Stimulated activated CD4-positive, alpha-beta T cell treated with anti-CD3 and anti-CD28 coated beads, Interleukin-2, amount 100 ng/mL, for 48 hours (primary cell): ENCODE measurements at places on chromosomes 3 and 15.

DNA sequence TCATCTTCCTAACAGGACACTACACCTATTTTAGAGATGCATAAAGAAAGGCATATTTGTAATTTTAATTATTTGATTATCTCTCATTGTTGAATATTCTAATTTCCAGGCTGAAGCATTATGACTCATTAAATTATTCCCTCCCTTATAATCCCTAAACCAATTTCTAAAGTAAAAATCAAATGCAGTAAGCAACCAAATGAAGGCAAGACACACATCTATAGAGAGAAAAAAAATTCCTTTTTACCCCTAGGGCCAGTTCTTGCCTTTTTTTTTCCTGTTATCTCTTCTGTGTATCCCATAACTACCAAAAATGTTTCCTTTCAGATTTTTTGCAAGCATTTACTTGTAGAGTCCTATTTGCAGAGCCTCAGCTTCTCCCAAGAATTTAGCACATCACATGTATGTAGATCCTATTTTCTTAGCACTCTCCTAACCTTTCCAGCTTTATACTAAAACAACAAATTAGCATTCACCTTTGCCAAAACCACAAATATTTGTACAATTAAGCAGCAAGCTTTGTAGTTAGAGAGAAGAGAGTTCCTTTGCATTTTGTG is 177.9 kb downstream of the SATB1 start:
- no peak for DNase-seq

- no peak for DNase-seq
Observed at GRCh38 chr3:84637272-84637671, 321.5 kb upstream of the CADM2 start.

- DNase-seq = no peak
Observed at GRCh38 chr15:61137105-61137792, 91.9 kb downstream of the RORA start.

GRCh38 chr3:126013751-126014156 is 44.8 kb downstream of the ROPN1B start:
- no peak for DNase-seq

GRCh38 chr3:23481616-23482278 is 278.6 kb downstream of the UBE2E2 start:
- no peak for DNase-seq

GRCh38 chr15:44712346-44713005 is 1.2 kb downstream of the B2M start:
- peak; percentile 52 for DNase-seq

DNA sequence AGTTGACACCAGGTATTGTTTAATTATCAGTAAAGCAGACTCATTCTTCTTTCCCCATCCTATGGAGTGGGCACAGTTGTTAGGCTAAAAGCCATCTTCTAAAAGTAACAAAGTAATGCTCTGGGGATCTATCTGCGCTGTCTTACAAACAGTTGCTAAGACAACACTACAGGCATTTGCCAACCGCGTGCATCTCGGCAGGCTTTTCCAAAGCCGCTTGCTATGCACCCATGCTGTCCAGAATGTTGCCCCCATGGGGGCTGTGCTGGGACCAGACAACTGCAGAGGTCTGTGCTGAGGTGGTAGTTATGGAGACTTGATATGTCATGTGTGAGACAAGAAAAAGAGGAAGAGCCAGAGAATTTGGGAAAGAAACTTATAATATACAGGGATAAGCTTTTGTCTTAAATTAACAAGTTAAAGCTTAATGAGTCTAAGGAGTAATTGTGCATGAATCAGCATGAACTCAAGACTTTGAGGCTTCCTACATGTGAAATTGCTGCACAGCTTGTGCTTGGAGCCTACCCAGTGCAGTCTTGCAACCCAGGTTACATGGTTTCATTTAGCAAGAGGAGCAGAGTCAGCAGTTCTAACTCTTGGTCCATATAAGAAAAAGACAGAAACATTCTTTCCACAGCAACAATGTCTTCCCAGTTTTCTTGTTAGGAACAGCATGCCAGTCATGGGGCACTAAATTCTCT is 38.9 kb upstream of the DCLK3 start:
- no peak for DNase-seq

DNA sequence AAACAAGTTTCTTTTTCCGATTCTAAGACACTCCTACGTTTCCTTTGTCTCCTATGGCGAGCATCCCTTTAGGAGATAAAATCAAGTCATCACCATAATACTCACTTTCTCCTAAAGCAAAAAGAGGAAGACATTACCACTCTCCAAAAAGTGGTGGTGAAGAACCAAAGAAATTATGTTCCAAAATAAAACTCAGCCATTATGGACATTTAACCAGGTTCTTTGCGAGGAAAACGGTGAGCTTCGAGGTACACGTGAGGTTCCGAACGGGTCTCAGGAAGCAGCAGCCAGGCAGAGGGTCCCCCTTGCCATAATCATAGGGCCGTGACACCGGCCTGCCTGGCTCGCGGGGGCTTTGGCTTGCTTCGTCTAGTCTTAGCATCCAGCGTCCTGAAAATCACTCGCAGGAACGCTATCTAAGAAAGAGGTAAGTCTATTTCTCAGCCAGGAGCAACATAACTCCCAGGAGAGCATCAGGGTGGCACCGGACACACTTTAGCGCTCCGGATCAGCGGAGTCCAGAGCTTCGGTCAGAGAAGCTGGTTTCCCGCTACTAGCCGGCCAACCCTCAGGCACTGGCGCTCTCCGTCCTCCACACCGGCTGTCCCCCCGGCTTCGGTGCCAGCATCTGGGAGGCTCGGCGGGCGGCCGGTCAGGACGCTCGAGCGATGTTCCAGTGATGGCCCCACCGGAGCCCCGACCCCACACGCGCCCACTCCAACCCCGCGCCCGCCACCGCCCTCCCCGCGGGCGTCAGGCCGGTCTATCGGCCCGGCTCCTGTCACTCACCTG is 581 bp downstream of the IP6K1 start:
- peak; percentile 26 for DNase-seq

- no peak for DNase-seq
Observed at GRCh38 chr3:46013316-46014094, 13.8 kb downstream of the XCR1 start.

DNA sequence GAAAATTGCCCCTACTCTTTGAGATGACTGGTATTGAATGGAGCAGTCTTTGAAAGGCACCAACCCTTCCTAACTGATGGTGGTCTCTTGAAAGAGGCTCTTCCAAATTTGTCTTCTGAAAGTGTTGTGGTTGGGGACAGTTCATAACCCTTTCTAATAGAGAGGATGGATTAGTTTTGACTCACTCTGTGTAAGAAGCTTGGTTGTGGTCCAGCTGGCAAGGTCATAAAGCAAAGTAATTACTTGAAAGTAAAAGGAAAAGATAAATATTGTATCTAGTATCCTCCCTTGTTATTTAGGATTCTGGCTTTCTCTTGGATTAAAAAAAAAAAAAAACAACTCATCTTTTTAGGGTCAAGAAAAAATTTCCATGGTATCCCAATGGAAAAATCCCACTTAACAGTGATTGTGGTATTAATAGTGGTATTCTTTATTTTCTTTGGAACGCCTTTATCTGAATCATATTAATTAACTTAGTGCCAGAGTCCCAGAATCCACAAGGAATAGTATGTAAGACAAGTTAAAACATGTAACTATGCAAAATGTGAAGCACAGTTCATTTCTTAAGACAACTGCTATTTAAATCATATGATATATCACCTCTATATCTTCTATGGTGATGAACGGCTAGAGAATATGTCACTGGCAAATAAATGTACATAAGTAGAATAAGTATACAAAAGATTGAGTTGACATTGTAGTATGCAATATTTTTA is 469.3 kb upstream of the CDIN1 start:
- DNase-seq = no peak

- no peak for DNase-seq
Observed at GRCh38 chr15:40054605-40054854, 15.5 kb upstream of the SRP14 start.

GRCh38 chr15:91473894-91474545 is 374.0 kb downstream of the SV2B start:
- no peak for DNase-seq

DNA sequence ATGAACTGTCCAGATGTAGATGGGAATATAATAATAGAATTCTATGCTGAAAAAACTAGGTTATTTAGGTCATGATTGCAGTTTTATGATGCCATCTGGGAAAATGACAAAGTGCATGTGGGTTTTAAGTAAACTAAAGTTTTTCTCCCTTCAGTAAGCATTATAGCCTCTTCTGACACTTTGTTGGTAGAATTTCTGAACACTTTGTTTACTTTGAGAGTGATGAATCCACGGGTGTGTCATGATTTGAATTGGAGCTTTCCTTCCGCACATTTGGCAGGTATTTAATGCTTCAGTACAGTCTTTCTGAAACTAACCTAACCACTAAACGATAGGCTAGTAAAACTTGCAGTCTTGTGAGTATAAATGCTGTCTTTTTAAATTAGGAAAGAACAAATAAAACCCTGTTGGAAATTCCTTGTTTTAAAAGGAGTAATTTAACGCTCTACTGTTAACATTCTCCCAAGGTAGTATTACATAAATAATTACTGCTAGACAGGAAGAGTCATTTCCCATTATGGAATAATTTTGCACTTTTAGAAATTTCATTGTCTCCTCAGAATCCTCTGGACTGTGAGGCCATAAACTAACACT is 7.0 kb downstream of the FILIP1L start:
- DNase-seq = no peak

DNA sequence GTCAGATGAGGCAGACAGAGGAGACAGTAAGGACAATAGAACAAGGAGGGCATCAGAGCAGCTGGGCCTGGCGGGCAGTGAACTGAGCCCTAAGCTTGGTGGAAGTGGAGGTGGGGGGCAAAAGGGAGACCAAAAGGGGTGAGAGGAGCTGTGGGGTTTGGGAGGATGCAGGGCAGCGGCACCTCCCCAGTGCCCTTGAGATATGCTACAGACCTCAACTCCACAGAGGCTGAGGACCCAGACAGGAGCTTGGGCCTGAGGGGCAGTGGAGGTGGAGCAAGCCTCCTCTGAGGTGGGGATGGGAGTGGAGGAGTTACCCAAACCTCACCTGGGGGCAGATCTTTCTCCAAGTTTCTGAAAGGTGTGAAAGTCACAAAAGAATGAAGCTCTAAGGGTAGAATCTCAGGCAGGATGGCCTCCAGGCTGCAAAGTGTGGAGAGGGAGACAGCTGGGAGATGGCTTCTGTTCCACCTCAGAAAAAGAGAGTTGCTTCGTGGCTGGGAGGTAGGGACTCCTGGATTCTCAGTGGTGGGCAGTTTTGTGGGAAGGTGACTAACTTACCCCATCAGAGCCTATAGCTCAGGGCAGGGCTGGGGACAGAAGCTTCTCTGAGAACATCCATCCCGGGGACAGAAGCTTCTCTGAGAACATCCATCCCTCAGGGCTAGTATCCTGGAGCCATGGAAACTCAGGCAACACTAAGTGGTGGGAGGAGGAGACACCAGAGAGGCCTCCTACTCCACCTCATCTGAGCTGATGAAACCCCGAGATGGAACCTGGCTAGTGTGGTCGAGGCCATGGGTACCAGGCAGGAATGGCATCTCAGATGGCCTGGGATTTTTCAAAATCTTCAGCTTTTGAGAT is 2.3 kb upstream of the CLK3 start:
- no peak for DNase-seq

DNA sequence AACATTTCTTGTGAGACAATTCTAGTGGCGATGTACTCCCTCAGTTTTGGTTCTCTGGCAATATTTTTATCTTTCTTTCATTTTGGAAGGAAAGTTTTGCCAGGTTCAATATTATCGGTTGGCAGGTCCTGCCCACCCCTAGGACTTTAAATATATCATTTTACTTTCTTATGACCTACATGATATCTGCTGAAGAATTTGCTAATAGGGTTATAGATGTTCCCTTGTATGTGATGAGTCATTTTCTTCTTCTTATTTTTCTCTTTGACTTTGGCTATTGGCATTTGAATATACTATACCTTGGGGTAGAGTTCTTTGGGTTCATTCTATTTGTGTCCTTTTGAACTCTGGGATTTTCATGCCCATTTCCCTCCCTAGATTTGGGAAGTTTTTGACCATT is 89.7 kb downstream of the GMNC start:
- DNase-seq = no peak

DNA sequence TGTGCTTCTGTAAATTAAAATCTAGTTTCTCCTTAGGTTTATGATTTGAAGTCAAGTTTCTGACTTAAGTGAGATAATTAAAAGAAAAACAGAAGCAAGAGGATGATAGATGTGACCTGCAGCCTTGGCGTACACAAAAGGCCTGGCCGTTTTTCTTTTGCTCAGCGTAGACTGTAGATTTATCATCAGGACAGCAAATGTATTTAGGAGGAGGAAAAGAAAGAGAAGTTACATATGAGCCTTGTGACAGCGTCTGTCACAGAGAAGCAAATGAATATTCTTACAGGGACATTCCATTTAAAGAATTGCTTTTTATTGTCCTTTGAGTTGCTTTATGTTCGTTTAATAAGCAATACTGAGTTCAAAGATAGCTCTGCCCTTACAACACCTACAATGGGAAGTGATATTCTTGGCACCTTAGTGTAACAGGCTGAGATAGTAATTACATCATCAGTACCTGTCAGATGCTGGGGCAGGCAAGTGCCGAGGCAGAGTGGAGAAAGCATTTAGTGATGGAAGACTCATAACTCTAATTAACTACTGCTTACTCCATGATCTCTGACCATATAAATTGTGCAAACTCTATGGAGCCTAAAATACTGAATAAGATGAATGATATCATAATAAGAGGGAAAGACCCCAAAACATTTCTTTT is 311.5 kb downstream of the MFSD1 start:
- DNase-seq = no peak

DNA sequence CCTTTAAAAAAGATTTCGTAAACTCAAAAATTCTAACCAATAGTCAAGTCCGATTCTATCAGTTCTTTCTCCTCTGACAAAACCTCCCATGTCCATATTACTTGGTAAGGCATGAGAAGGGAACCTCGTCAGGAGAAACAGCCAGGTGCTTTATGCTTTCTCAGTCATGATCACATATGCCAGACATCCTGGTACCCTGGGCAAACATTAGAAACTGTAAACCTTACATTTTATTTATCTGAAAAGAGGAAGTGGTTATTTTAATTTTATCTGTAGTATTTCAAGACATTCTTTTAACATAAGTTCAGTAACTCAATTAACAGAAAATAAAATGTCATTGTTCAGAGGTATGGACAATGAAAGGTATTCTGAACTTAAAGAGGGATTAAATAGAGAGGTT is 474.8 kb upstream of the GBE1 start:
- DNase-seq = no peak

- DNase-seq = peak; percentile 76
Observed at GRCh38 chr15:75454471-75455378, 3.2 kb upstream of the SIN3A start.
